Left ventricle myocardium inferior (tissue), 1 donor: ENCODE measurements at places on chromosomes 11 and 22.
A peak's percentile ranks its signal among the peaks of the same experiment; 100 is the strongest.

DNA sequence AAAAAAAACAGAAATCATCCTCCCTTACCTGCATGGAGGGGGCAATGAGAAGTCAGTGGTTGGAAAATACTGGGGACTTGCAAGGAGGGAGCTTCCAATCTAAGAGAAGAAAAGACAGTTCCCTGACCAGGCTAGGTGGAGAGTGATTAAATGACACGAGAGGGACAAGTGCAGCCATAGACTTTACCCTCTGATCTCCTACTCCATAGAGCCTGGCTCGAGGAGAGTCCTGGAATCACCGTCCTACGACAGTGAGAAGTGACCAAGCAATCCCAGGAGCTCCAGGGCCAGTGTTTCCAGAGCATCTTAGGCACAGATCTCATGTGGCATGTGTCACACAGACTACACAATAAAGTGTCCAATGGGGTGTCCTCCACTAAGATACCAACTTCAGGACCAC is 25.7 kb downstream of the MYH9 start:
- no peak for DNase-seq

DNA sequence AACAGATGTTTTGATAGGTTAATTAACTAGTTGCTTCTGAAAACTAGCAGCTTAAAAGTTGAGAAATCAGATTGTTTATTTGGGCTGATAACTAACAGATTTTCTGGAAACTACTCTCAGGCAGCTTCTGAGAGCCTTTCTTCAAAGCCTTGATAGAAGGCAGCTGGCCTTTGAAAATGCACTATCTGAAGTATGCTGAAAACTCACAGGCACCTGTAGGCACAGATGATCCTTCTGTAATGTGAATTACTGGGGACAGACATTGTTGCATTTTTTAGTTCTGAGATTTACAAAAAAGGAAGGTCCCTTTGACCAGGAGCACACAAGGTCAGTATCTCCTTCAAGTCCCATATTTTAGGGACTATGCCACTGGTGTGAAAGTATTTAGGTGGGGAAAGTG is 460.8 kb upstream of the CNTN5 start:
- no peak for DNase-seq

GRCh38 chr11:55172734-55173415 is 89.1 kb upstream of the TRIM48 start:
- DNase-seq: no peak

DNA sequence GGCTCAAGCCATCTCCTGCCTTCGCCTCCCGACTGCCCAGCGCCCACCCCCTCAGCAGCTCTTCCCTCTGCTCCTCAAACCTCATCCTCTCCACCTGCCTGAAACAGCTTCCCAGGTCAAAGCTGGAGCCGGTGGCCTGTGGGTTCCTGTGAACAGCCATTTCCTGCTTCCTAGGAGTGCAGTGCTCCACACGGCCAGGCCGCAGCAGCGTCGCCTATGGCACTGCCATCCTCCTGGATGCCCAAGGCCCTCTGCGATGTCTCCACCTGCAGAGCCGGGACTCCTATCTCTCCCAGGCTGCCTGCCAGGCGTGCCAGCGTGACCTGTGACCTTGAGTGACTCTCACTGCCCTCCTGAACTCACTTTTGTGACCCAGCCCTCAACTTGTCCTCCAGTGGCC is 24.6 kb downstream of the PPM1F start:
- DNase-seq: no peak

- no peak for DNase-seq
Observed at GRCh38 chr22:30650508-30651116, 15.0 kb downstream of the SLC35E4 start.

GRCh38 chr22:20091690-20092476 is 11.8 kb downstream of the DGCR8 start:
- DNase-seq: no peak

- no peak for DNase-seq
Observed at GRCh38 chr11:88522624-88523385, 185.3 kb upstream of the CTSC start.

DNA sequence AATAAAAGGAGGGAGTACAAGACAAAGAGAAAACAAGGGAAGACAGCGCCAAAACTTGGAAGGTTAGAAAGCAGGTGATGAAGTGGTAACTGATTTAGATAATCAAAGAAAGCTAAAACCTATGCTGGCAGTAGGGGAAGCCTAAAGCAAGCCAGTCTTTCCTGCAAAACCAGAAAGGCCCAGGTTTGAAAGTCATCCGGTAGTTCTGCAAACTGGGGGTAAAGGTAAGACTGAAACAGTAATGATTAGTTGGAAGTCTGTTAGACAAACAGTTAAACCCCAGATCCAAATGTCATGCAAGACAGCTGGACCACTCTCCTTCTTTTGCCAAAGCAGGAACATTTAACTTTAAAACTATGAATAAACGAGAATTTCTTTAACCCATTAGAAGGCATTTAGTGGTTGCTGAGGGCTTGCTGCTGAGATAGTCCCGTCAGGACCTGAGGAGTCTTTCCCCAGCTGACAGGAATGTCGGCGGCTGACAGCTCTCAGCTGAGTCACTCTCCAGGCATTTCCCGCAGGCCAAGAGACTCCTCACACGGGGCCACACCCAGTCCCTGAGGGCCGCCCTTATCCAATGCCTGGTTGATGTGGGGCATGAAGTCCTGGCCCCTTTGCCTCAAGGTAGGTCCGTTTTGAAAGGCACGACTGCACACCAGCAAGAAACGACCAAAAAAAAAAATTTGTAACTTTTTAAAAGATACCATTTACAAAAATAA is 36.3 kb upstream of the CFAP300 start:
- DNase-seq: peak; percentile 72

DNA sequence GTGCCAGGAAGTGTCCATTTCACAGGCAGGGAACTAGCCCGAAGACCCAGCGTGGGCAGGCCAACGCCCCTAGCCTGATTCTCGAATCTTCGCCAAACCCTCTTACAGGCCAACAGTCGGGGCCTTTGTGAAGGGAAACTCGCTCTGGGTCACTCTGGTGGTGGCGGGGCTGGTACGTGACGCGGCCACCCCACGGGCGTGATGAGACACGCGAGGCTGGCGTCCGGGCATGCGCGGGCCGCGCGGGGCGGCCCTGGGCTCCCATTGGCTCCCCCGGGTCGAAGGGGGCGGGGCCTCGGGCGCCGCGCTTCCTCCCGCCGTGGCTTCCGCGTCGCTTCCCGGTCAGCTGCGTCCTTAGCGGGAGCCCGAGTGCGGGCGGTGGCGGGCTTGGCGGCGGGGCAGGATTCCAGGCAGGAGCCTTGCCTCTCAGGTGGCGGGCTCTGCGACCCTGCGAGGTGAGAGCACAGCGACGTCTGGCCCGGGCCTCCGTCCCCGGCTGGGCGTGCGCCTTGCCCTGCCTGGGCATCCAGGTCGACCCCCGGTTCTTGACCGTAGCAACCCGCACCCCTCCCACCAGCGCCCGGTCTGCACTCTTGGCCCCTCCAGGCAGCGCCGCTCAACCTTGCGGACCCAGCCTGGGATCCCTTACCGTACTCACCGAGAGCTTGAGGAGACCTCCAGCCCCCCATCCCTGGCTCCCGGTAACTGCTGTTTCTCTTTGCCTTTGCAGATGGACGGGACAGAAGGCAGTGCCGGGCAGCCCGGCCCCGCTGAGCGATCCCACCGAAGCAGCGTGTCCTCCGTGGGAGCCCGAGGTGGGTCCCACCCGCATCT is at the start of gene FRMD8:
FRMD8 (plus strand) TSS at position 331 of the 834 bp plus-strand sequence; CDS start at position 731, 400 bp downstream.
- DNase-seq: peak; percentile 95

GRCh38 chr22:21876486-21877176 is 9.2 kb upstream of the MAPK1 start:
- DNase-seq: no peak

DNA sequence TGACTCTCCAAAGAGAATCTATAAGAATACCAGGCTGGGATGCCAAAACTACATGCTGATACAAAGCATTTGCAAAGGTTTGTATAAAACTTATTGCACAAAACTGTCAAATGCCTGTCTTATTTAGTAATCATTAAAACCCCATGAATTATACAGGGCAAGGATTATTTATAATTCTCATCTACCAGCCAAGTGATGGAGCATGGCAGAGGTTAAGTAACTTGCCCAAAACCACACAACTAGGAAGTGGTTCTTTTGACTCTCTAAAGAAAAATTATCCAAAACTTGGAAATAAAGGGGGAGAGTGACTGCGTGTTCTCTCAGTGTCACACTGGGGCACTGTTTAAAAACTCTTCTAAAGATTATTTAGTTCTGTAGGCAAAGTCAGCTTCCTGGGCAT is 17.4 kb upstream of the CLMP start:
- DNase-seq: no peak

DNA sequence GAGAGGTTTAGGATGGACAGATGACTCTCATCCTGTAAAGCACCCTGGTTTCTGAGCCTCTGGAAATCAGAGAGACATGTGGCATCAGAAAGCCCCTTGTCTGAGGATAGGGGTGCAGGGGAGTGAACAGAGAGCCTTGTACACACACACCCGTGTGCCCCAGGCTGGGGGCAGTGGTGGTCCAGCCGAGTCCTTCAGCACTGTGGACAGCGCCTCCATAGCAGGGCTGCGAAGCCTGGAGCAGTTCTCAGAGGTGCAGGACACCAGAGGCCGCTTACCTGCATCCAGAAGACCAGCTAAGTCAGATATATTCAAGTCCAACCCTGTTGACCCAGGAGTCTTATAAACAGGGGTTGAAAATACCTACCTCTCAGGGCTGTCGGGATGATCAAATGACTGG is 11.5 kb upstream of the IGSF9B start:
- no peak for DNase-seq

DNA sequence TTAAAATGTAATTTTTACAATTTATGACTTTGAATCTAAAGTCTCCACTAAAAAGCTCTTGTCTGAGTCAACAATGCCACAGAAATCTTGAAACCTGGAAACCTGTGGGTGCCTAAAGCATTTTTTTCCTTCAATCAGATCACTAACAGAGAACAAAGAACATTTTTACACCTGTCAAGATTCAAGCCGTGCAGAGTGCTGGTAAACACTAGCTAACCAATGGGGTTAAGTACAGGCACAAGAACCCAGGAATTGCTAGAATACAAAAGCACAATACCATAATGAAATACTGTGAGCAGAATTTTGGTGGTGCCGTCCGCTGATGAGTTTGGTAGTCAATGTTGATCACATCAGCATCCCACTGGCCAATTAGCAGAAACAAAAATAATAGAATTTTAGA is 380.3 kb upstream of the PITPNB start:
- DNase-seq: no peak

GRCh38 chr11:17313349-17314231 is 37.1 kb downstream of the NUCB2 start:
- DNase-seq: no peak
